ENCODE measurements at places on chromosomes 1 and 21.

- DNase-seq, result no peak
Measured at GRCh38 chr1:31306278-31306677, 9.4 kb downstream of the ZCCHC17 start.

DNA sequence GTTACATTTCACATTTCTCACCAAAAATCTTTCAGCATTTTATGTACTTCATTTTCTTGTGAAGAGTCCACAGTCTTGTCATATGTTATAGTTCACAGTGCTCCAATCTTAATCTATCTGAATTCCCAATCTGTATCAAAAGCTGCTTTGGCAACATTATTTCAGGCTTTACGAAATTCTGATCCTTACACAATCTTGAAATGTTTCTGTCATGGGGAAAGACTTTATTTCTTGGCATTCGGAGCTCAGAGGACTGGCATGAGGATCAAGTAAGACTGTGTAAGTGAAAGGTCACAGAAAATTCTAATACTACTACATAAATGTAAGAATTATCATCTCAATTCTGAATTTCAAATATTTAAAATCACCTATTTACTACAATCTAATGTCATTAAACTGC is 2.0 kb downstream of the USP33 start:
- DNase-seq, result no peak

- no peak for DNase-seq
Measured at GRCh38 chr1:40064797-40065499, 24.4 kb downstream of the CAP1 start.

DNA sequence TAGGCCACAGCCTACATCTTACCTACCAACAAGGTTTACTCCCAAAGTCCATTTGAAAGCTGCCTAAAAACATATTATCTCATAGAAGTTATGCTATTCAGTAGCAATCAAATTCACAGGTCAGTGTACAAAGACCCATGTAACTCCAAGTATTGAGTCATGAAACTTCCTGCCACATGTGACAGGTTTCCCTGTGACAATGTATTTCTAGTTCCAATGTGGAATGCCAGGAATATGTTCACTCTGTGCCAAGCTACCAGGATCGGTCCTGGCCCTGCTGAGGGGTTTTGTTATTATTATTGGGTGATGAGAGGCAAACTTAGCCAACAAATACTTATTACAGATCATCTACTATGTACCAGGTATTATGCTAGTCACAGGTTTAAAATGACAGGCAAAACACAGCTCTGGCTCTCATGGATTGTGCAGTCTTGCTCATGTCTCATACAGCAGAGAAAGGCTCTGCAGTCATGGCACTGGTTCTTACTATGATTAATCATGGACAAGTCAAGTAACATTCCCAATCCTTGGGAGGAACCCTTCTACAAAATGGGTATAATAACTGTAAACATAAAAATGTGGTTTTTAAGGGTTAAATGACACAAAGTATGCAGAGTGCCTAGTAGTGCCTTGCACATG is 22.5 kb downstream of the DPH5 start:
- DNase-seq, result no peak

DNA sequence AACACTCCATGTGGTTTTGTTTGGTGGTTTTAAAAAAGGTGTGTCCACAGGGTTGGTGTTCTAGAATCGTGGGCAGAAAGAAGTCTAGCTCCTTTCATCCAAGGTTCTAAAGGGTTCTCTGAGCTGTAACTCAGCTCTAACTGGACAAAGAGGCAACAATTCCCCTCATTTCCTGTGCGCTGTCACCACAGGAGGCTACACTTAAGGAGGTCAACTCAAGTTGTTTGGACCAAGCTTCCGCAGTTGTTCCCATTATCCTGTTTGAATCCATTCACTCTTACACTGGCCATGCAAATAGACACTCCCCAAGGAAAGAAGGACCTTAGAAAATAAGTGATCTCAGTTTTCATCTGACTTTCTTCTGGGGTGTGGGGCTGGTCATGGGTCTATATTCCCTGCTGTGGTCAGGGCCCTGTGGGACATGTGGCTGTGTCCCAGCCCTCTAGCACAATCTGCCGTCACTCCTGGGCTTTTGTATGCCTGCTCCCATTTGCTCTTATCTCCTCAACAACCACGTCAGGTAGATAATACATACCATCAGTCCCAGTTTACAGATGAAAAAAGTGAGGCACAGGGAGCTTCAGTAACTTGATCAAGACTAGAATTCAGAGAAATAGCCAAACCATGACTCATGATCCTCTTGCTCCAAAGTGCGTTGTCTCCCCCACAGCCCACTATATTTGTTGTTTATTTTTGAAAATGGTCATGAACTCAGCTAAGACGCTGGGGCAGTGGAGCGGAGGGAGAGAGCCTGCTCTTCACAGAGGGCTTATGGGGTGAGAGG is 103.6 kb downstream of the RHOU start:
- DNase-seq, result no peak

- DNase-seq, result no peak
Measured at GRCh38 chr1:100361511-100362089, 9.3 kb downstream of the CDC14A start.

- DNase-seq, result peak; percentile 59
Measured at GRCh38 chr1:198681831-198682759, 43.3 kb downstream of the PTPRC start.

DNA sequence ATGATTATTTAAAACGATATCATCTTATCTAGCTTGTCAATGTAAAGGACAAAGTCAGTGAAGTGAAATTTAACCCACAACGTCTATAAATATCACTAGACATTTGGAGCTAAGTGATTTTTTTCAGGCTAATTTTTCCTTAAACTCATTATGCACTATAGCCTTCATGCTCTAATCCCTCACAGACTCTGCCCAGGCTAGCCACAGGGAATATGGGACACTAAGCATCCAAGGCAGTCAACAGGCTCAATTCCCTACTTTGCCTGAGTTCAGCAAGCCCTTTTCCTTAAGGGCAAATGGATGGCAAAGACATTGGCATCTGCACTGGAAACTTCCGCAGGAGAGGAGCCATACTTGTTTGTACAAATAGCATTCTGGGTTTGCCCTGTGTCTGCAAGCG is 577.0 kb downstream of the LMO4 start:
- DNase-seq, result no peak

DNA sequence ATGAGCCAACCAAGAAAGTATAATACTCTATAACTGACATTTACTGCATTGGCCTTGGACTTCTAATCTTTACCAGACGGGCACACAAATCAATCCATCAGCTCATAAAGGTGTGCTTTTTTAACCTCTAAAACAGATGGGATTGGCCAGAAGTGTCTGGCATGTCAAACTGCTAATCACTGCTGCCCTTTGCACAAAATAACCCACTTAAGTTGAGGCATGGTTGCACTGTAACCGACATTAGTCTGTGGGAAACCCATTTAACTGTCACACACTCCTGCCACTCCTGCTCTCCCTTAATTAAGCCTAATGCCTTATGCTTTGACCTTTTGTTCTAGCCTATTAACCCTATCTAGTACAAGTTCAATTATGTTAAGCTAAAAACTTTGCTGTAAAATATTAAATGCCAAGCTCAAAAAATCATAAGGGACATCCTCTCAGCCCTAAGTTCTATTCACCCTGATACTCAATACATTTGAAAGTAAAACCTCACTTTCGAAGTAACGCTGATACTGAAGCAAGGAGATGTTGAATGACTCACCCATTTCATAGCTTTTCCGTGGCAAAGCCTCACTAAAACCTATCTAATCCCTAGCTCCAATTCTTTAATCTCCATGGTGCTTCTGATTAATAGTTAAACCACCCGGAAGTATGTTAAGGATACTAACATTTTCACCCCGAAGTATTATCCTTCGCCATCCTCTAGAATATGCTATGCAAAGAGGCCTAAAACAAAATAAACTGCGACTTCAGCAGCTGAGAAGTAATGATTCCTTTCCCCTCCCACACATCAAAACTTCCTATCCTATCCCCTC is 12.9 kb downstream of the NRIP1 start:
- no peak for DNase-seq

- DNase-seq, result no peak
Measured at GRCh38 chr1:187870552-187870951, 1041.8 kb downstream of the PLA2G4A start.

DNA sequence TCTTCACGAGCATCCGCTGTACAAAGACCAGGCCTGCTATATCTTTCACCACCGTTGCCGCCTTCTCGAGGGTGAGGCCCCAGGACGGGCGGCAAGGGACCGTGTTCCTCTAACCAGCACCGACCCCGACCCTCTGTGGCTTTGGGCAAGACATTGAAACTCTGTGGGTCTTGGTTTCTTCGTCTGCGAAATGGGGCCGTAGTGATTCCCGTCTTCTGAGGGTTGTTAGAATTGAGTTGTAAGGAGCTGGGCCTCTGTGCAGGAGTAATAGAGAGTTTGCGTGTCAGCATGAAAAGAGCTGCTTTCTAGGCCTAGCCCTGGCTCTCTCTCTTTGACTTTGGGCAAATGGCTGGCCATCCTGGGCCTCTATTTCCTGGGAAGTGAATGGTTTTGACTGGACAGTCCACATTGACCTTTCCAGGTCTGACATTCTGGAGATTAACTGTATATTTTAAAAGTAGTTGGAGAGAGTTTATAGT is 591 bp downstream of the MRPL37 start:
- no peak for DNase-seq

- DNase-seq, result no peak
Measured at GRCh38 chr1:200934676-200935245, 40.1 kb downstream of the INAVA start.

- no peak for DNase-seq
Measured at GRCh38 chr1:197101978-197102377, 34.9 kb upstream of the F13B start.

All from activated T-cell treated with anti-CD3 and anti-CD28 coated beads, Interleukin-2, amount 50 U/mL, for 1 hour (primary cell).